Adipose tissue (tissue), 3 donors: ENCODE measurements at places on chromosomes 5 and 9. TPM values are rescaled to one million over a fixed set of nuclear protein-coding genes. Genes with fewer than 3 reads are reported as not detected.

Gene NPDC1
- polyA plus RNA-seq = 213 TPM

Gene TXNDC8
- polyA plus RNA-seq = not detected

Gene DMRT3
- 0.05 TPM for polyA plus RNA-seq

Gene SH3PXD2B
- 23.6 TPM for polyA plus RNA-seq

Gene FCHO2
- 4.5 TPM for polyA plus RNA-seq
